Hematopoietic multipotent progenitor cell treated with erythropoietin and hydrocortisone succinate and interleukin-3 and kit ligand, for 17 days (in vitro differentiated cells): ENCODE measurements at places on chromosomes 2 and 18.

GRCh38 chr2:19073522-19073921, 284.9 kb downstream of the OSR1 start:
- no peak for DNase-seq

DNA sequence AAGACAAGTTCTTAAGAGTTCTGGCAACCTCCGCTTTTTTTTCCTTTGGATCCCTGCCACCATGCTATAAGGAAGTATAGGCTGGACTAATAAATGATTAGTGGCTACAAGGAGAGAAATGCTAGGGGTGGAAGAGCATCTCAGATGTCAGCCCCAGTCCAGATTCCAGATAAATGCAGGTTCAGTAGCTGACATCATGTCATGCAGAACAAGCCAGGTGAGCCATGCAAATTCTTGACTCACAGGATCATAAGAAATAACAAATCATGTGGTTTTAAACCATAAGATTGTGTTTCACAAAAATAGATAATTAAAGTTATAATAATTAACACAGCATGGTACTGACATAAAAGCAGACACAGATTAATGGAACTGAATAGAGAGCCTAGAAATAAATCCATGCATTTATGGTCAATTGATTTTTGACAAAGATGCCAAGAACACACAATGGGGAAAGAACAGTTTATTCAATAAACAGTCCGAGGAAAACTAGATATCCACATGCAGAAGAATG, 152.9 kb upstream of the SESTD1 start:
- DNase-seq, result no peak

- DNase-seq, result no peak
Observed at GRCh38 chr2:118098307-118099030, 10.2 kb downstream of the INSIG2 start.

GRCh38 chr2:134865067-134865787, 26.8 kb downstream of the ACMSD start:
- no peak for DNase-seq

DNA sequence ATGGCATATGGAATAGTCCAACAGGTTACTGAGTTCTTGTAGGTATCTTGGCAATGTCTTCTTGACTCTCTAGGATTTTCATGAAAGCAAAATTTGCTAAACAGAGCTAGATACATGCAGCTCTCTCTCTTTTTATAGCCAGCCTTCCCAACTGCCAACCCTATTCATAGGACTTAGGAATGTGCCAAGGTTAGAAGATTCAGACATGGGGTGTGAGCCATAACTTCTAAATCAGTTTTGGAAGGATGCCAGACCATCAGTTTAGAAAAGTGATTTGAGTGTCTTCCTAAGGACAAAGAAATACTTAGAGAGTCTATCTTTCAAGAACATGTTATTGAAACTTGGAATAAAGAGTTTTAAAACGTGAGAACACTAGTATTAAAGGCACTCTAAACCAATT, 619.5 kb upstream of the FANCL start:
- DNase-seq, result no peak
